Ureter (tissue), 1 donor: ENCODE measurements at places on chromosomes 4 and X. TPM values are rescaled to one million over a fixed set of nuclear protein-coding genes. Genes with fewer than 3 reads are reported as not detected.

GRCh38 chr4:90142081-90142480 lies 14.9 kb downstream of the CCSER1 start:
- DNase-seq: no peak

Gene PWWP3B
- 0.52 TPM for total RNA-seq

Gene FUNDC1
- 16.1 TPM for total RNA-seq

DNA sequence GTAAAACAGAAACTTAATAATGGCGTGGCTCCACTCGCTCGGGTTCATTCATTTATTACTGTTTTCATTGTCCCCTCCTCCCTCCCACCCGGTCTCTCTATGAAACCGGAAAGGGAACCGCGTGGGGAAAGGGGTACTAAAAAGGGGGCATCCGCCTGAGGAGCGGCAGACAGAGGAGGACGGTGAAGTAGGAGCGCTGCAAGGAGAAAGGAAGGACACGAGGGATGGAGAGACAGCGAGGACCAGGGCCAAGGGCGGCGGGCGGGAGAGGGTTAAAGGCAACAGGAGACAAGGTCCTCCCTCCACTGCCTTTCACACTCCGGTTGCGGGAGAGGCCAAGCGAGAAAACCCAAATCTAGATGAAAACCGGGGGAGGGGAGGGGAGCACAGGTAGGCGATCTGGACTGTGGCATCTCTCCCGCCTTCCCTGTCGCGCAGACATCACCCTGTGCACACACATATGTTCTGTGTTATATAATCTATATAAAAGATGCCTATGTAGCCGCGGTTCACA lies 829 bp downstream of the ELOVL6 start:
- DNase-seq: peak; percentile 62

DNA sequence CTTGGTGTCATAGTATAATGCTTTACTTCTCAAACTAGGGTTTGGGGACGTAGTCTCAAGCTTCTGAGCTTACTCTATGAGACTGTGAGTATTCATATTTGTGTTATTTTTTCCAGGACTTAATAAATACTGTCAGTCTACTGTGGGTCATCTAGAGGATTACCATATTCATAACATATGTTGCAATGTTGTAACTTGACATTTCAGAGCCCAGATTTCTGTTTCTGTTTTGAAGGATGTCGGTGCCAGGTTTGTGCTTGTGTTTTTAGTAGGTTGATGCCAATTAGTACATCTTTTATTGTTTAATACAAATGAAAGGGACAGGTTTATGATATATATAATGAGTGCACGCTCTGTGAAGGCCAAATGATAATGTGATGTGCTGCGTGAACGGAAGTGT lies 69.6 kb downstream of the SPANXN4 start:
- no peak for DNase-seq

- no peak for DNase-seq
Observed at GRCh38 chr4:14636563-14636962, 365.7 kb upstream of the CPEB2 start.

DNA sequence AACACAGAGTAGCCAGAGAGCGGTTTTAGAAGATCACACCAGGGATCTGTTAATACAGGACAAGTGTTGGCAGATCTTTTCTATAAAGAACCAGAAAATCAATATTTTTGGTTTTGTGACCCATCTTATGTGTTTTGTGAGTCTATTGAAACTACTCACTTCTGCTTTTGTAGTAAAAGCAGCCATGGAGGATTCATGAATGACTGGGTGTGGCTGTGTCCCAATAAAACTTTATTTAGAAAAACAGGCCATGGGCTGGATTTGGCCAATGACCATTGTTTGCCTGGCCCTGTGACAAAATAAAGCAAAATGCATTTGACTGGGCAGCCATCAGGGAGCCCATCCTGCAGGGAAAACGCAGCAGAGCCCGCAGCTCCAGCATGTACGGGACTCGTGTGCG lies 99.9 kb upstream of the ADRA2C start:
- DNase-seq: no peak

GRCh38 chr4:121788896-121789295 lies 12.2 kb upstream of the EXOSC9 start:
- no peak for DNase-seq

DNA sequence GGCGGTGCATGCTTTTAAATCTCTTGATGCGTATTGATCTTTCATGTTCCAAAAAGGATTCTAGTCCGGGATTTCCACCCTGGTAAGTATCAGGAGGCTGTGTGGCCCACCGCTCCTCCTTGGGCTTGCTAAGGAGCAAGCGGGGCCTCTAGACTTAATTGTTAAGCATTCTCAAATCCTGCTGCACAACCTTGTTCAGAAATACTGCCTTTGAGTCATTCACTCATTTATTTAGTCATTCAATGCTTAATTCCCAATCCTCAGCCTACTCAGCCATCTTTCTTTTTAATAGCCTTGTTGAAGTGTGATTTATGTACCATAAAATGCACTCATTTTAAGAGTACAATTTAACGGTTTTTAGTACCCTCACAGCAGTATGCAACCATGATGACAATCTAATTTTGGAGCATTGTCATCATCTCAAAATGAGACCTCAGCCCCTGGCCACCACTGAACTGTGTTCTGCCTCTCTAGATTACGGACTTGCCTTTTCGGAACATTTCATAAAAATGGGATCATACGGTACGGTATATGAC lies 15.6 kb upstream of the SLC2A9 start:
- no peak for DNase-seq

Gene CT45A2
- not detected for total RNA-seq

DNA sequence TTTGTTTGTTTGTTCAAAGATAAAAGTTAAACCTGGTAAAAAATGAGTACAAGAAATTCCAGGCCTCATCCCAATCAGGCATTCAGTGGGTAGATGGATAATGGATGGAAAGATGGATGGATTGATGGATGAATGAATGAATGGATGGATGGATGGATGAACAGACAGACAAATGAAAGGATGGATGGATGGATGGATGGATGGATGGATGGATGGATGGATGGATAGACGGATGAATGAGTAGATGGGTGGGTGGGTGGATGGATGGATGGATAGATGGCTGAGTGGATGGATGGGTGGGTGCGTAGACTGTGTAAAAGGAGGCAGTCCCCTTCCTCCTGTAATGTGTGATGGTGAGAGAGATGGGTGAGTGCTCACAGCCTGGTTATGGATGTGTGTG lies 206.7 kb downstream of the FRMPD4 start:
- no peak for DNase-seq

GRCh38 chrX:50202539-50202938 lies 1.7 kb upstream of the AKAP4 start:
- no peak for DNase-seq

DNA sequence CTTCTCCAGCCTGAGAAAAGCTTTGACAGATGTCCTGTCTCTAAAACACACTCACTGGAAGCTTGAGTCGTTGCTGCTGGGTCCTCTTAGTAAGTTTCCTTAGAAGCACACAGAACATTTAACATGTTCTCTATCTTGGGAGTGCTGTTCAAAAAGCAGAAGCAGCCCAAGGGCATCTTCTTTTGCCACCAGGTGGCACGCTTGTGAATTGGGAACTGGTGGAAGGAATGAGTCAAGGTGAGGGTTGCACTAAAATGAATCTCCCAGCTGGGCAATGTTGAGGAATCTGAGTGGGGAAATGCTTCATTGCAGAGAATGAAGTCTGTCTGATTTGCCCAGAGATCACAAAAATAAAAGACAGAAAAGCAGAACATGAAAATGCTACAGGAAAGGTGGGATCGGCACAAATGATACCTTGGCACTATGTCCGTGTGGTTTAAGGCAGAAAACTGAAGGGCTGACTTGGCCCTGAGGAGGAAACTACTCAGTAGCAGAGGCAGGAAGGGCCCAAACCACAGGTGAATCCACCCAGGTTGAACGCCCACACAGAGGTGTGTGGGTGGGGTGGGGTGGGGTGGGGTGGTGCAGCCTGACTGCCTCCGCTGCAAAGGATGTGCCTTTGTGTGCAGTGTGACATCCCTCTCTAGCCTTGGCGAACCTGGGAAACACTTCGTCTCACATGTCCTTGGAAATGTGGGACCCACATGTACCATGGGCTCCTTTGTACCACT lies 26.0 kb downstream of the KIT start:
- no peak for DNase-seq

Gene YY2
- total RNA-seq: 3.1 TPM

GRCh38 chr4:181848357-181848756 lies 394.8 kb upstream of the TENM3 start:
- no peak for DNase-seq

GRCh38 chrX:119895843-119896326 lies at the start of gene AKAP14:
Gene AKAP14 (plus strand): TSS chrX:119895893. CDS start chrX:119903224, 7,331 bp downstream.
- DNase-seq: no peak

DNA sequence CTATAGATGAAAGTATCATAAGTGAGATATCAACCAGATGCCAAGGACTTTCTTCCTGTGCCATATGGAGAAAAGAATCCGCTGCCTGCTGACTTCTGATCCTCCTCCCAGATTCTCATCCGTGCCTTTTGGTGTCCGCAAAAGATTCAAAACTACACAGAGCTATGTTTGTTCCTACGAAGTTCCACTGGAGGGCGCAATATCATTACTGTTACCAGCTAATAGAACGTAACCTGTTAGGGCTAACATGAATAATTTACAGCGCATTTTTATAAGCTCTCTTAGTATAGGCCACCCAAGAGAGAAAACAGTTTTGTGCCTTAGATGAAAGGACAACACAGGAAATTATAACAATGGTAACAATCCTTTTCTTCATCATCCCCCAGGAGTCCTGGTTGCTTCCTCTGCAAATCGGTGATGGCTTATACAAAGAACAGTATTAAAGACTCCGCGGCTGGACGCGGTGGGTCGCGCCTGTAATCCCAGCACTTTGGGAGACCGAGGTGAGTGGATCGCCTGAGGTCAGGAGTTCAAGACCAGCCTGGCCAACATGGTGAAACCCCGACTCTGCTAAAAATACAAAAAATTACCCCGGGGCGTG lies 22.8 kb upstream of the CENPVL3 start:
- no peak for DNase-seq

DNA sequence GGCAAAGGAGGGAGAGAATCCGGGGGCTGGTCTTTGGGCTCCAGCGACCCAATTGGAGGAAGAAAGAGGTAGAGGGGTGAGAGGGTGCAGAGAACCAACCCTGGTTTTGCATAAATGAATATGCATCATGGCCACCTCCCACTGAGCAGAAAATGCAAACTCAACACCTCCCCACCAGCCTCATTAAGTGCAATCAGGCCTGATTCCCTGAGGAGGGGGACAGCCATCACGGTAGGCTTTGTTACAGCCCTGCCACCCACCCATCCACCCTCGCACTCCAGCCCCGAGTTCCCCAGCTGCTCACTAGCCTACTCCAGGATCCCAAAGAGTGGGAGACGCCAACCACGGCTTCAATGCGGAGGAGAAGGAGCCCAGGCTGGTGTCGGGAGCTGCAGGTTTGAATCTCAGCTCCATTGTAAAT lies 48.3 kb upstream of the MAN2B2 start:
- DNase-seq: no peak

DNA sequence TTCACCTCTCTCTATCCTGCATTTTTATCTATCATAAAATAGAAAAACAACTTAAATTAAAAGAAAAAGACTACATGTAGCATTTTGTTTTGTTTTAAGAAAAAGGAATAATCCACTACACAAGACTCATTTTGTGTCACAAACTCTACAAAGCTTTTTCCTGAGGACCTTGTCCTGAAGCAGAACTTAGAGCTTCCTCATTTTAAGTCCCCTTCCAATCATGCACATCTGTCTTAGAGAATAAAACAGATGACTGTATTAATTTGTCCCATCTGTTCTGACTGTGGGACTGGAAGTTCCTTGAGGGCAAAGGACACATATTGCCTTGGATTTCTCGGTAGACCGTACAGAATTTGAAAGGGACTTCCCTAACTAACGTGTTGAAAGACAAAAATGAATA lies 218.5 kb downstream of the COL25A1 start:
- no peak for DNase-seq

Gene TRMT10A
- 12.5 TPM for total RNA-seq

Gene ZNF275
- 13.8 TPM for total RNA-seq

DNA sequence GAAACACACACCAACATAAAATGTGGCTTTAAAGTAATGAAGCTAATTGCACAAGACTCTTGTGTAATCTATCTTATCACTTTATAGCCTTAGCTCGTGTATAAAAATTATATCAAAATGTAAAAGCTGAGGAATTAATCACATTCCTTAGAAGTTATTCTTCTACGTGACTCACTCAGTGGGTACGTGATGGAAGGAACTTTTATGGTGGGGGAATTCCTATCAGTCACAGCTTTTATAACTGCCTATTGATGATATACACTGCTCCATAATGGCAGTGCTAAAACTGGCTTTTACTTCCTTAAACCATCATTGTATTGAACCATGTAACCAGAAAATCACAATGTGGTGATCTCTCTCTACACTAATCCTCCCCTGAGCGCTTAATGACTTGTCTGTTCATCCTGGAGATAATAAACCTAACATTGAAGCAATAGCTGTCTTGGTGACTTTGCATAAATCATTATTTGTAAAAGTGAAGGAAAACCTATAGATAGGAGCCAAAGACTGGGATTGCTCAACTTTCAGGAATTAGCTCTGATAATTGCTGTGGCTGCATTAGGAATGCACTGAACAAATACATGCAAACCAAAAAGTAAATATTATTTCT lies 276.7 kb downstream of the GBA3 start:
- no peak for DNase-seq

DNA sequence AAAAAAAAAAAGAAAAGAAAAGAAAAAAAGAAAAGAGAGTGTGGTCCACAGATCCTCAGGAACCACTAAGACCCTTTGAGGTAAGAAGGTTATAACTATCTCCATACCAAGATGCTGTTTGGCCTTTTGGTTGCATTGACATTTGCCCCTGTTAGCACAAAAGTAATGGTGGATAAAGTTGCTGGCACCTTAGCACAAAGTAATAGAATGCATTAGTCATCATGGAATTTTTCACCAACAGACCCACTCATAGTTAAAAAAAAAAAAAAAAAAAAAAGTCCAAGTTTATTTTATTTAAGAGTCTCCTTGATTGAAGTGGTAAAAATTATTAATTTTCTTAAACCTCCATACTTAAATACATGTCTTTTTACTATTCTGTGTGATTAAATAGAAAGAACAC lies 78.4 kb upstream of the RBPJ start:
- DNase-seq: no peak
